ENCODE measurements at places on chromosomes 1 and 21. TPM values are rescaled to one million over a fixed set of nuclear protein-coding genes. Genes with fewer than 3 reads are reported as not detected.

Gene SPOCD1
- 0.58 TPM for total RNA-seq

Gene CCDC27
- total RNA-seq, result not detected

Gene FAM177B
- total RNA-seq, result not detected

Gene CCDC181
- 6.7 TPM for total RNA-seq

Gene THEM5
- not detected for total RNA-seq

Gene PIGC
- 23.6 TPM for total RNA-seq

Gene FMN2
- not detected for total RNA-seq

Gene PADI2
- total RNA-seq, result 27.7 TPM

Data from A673 (cell line).